ENCODE measurements at places on chromosomes 6 and 20.

DNA sequence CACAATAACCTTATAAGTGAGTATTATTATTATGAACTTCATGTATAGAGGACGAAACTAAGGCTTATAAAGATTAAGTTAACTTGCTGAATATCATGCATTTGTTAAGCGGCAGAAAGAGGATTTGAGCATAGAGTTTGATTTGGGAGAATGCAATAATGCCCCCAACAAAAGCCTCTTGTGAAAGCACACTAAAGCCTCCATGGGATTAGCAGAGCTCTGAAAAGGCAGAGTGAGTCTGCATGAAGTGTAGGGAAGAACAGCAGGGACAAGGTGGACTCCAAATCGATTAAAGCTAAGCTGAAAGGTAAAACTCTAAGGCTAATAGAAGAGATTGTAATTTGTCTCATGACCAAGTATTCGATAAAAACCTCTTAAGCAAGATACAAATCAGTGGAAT, 100.3 kb downstream of the SH3BGRL2 start:
- no peak for DNase-seq

- peak; percentile 97 for DNase-seq
These were observed 154.8 kb downstream of the BCAS1 start for GRCh38 chr20:53915446-53916172.

GRCh38 chr6:155473741-155474140, 18.1 kb upstream of the NOX3 start:
- no peak for DNase-seq

DNA sequence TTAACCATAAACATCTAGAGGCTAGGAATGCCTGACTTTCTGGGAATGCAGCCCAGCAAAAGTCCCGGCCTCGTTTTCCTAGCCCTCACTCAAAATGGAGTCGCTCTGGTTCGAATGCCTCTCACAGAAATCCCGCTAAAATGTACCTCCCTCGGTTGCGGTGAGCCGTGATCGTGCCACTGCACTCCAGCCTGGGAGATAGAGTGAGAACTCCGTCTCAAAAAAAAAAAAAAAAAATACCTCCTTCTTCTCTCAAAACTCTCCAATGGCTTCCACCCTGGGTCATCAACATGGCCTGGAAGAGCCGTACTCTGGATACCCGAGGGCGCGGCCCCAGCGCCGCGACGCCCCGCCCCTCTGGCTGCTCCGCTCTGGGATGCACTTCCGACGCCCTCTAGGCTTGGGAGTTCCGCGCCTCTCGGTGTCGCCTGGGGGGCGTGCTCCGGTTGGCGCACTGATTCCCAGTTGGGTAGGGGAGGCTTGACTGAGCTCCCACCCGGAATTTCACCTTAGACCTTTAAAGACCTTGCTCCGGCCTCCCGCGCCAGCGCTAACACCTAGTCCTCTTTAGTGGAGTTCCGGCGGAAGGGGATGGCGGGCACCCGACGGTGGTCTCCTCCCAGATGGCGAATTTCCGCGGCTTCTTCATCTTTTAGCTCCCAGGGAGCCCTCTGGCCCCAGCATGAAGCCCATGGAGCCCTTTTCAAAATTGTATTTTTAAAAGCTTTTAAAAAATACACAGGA, 12.3 kb downstream of the HMGN4 start:
- peak; percentile 67 for DNase-seq

GRCh38 chr20:32761831-32762753, at the start of gene DNMT3B:
Gene DNMT3B, plus strand, starts transcription at chr20:32762385. Its CDS starts 17,939 bp downstream, at chr20:32780324.
- peak; percentile 66 for DNase-seq

DNA sequence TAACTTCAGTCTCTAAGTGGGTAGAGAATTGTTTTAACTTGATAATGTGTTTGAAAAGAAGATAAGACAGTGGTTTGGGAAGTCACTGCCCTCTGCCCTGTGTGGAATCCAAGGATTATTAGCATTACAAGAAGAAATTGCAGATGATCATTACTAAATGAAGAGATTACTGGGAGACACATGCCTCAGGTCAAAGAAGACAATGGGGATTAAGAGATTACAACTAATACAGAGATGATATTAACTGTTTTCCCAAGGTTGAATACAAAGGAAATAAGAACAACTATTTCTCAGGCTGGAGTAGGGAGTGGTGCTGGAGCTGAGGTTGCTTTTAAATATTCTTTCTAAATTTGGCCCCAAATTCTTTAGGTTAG, 166.0 kb downstream of the TRMT11 start:
- no peak for DNase-seq

- DNase-seq, result no peak
These were observed 490.9 kb upstream of the JARID2 start for GRCh38 chr6:14754751-14755513.

DNA sequence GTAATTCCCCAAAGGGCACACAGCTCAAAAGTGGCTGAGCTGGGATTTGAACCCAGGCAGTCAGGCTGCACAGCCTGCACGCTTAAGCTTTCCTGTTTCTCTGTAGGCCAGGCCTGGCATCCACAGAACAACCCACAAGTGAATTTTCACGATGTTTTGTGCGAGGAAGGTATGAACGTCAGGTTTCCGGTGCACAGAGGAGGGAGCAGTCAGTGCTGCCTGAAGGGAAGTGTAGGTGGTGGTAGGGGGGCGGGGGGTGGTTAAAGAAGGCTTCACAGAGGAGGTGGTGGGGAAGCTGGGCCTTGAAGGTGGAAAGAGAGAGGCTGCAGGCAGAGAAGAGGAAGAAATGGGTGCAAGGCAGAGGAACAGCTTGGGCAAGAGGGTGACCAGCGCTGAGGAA, 14.1 kb downstream of the KCNB1 start:
- DNase-seq, result no peak

- DNase-seq, result no peak
These were observed 62.0 kb downstream of the DLGAP4 start for GRCh38 chr20:36367907-36368799.

- no peak for DNase-seq
These were observed 16.0 kb downstream of the FOXP4 start for GRCh38 chr6:41561931-41562911.

- DNase-seq, result no peak
These were observed 161.5 kb upstream of the POU3F2 start for GRCh38 chr6:98672681-98673475.

GRCh38 chr6:112833581-112834131, 486.5 kb downstream of the RFPL4B start:
- no peak for DNase-seq

DNA sequence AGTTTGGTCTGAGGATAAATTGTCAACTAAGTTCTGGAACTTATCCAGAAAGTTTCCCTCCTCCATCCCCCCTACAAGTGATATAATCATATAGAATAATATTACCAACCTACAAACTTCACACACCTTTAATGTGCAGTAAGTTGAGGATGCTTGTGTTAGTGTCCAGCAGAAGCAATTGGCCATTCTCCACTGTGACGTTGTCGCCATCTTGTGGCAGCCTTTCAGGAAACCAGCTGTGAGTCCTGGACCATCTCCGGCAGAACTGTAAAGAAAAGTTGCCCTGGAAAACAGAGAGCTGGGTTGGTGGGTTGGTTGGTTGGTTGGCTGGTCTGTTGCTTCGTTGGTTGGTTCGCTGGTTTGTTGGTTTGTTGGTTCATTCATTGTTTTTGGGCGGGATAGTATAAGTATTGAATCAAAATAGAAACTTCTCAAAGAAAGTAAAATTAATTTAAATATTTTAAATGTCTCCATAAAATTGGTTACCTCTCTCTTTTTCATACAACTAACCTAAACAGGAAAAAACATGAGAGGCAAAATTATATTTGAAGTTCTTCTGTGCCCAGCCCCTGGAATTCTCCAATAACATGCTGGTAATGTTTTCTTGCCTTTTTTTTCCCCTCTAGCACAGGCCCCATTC, 127.5 kb downstream of the PKHD1 start:
- DNase-seq, result peak; percentile 67

DNA sequence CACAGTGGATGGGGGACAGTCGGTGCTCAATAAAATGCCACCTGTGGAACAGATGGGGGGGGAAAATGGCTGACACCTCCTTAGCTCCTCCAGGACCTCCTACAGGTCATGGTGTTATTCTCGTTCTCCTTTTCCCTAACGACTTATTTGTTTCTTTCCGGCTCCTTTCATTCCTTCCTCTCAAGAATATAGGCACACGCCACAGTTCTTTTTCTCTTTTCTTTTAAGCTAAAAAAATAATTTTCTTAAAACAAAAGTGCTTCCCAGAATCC, 1.4 kb upstream of the RNASET2 start:
- no peak for DNase-seq

DNA sequence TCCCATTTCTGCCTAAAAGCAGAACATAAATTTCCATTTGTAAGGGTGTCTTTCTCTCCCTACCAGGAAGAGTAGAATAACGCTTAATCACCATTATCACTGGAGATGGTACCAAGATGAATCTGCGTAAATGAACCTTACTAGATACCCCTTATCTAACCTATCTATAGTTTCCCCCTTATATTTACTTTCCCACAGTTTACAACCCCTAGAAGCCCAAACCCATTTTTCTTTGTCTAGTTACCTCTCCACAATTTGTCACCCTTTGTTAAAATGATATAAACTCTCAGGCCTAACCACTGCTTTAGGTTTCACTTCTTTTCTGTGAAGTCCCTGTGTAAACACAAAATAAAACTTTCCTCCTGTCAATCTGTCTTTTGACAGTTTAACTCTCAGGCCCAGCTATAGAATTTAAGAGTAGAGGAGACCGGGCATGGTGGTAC, 45.5 kb downstream of the PCNA start:
- no peak for DNase-seq

All from KBM-7 (cell line).